Smooth muscle cell of bladder (primary cell): ENCODE measurements at places on chromosomes 12 and 14. TPM values are rescaled to one million over a fixed set of nuclear protein-coding genes. Genes with fewer than 3 reads are reported as not detected.

The GPR68 gene
- 9.7 and 13.3 TPM in 2 replicates for total RNA-seq

The IQSEC3 gene
- total RNA-seq, result 1.4 and 1.6 TPM in 2 replicates

The OTOGL gene
- total RNA-seq, result 0.09 and 0.14 TPM in 2 replicates

The SLC10A1 gene
- not detected in 2 replicates for total RNA-seq

The SLC17A8 gene
- total RNA-seq, result not detected in 2 replicates

The CELA1 gene
- not detected in 2 replicates for total RNA-seq
